ENCODE measurements at places on chromosomes 4 and X.
A peak's percentile ranks its signal among the peaks of the same experiment; 100 is the strongest.

GRCh38 chrX:129648514-129649267 is 6.1 kb downstream of the APLN start:
- no peaks in the 10 kb centered on the region for H3K36me3 ChIP-seq
- peaks cover 31% of the 10 kb centered on the region for H3K27me3 ChIP-seq
- H3K4me3 ChIP-seq = no peak overlapping the region
- no peaks in the 10 kb centered on the region for H3K4me1 ChIP-seq

DNA sequence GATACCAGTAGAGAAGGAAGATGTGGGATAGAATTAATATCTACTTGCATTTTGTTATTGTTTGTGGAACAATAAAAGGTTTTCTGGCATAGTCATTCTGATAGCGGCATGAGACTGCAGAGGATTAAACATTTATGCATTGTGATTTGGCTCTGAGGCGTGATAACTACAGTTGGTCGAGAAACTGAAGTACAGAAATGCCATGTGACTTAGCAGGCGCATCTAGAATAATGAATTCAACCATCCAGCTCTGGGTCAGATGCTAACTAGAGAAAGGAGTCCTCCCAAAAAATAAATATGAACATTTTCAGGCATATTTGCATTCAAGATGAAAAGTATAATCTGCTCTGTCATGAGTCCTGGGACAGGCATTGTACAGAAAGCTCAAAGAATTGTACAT is 62.8 kb downstream of the CCSER1 start:
- no peak overlapping the region for H3K27ac ChIP-seq
- peaks cover 8% of the 10 kb centered on the region for H3K4me1 ChIP-seq
- no peak overlapping the region for H3K4me3 ChIP-seq
- H3K36me3 ChIP-seq = no peaks in the 10 kb centered on the region
- H3K27me3 ChIP-seq = no peaks in the 10 kb centered on the region

DNA sequence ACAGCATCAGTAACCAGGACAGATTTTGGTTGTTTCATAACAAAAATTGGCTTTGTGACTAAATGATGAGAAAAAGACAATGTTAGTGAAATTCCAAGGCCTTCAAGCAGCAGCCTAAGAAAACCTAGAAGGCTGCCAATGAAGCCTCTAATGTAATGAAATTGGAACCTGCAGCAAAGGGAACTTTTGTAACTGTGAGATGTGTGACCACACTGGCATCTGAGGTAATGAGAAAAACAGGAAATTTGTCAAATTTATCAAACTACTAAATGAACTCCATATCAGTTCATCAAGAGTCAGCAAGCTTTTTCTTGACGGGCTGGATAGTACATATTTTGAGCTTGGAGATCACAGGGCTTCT is 30.4 kb upstream of the EMCN start:
- DNase-seq = no peak
- H3K4me3 ChIP-seq = no peak overlapping the region
- no peaks in the 10 kb centered on the region for H3K27me3 ChIP-seq
- H3K27ac ChIP-seq = no peak overlapping the region

DNA sequence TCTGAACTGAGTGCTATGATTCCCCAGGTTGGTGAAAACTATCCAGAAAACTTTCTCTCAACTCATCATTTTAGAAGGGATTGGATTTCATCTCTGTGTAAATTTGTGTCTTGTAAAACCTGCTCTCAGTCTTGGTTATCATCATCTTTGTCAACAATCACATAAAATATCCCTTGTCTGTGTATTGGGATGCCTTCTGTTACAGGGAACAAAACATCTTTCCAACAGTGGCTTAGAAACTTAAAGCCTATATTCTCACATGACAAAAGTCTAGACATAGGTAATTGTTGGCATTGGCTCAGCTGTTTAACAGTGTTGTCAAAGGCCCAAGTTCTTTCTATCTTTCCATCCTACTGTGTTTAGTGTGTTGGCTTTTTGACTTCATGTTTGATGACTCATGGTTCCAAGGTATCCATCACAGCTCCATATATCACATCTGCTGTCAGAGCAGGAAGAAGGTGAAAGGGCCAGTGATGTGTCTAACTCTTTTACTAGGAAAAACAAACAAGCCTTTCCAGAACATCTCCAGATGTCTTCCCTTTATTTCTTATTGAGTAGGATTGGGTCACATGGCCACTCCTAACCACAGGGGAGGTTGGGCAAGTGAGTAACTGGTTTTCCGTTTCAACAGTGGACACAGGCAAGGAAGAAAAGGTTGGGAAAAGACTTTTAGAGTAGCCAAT is 65.0 kb downstream of the PHEX start:
- peaks cover 13% of the 10 kb centered on the region for H3K4me1 ChIP-seq
- no peak overlapping the region for H3K27ac ChIP-seq
- no peaks in the 10 kb centered on the region for H3K27me3 ChIP-seq
- DNase-seq = peak; percentile 17

DNA sequence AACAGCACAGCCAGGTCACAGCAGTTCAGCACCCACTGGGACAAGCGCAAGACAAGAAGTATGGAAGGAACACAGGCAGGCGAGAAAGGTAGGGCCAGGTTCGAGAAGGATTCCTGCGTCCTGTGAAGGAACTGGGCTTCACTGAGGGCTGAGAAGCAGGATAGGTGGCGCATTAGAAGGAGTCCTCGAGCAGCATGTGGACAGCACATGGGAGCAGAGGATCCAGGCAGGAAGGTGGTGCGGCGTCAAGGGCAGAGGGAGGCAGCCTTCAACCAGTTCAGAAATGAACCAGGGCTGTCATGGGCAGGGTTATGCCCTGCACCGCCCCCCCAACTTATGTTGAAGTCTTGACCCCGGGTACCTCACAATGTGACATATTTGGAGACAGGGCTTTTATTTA is 30.8 kb upstream of the LAP3 start:
- no peak overlapping the region for H3K4me3 ChIP-seq
- H3K27me3 ChIP-seq = no peaks in the 10 kb centered on the region
- H3K27ac ChIP-seq = no peak overlapping the region
- DNase-seq = no peak

DNA sequence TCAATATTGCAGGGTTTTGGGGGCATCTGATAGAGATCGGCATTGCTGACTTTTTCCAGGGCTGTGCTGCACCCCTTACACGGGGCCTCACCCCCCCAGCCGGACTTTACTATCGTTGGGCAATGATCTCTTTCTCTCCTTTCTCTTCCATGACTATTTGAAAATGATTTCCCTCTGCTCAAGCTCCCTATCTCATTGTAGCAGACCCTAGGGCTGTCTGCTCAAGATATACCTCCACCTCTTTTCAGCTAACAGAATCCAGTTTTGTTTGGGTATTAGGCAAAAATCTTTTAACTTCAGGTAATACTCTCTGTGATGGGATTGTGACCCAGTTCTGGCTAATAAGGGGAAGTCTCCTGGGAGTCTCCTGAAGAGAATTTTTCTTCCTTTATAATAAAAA is 43.5 kb upstream of the ATP6AP2 start:
- no peak for DNase-seq
- H3K36me3 ChIP-seq = no peaks in the 10 kb centered on the region
- H3K4me1 ChIP-seq = peaks cover 10% of the 10 kb centered on the region
- H3K27me3 ChIP-seq = no peaks in the 10 kb centered on the region
- H3K4me3 ChIP-seq = no peak overlapping the region

GRCh38 chrX:63809173-63809572 is 24.2 kb upstream of the ARHGEF9 start:
- no peaks in the 10 kb centered on the region for H3K36me3 ChIP-seq
- no peaks in the 10 kb centered on the region for H3K4me1 ChIP-seq
- H3K27me3 ChIP-seq = no peaks in the 10 kb centered on the region
- no peak overlapping the region for H3K4me3 ChIP-seq

GRCh38 chr4:3285558-3286334 is 7.1 kb upstream of the RGS12 start:
- no peak overlapping the region for H3K27ac ChIP-seq
- no peaks in the 10 kb centered on the region for H3K4me1 ChIP-seq
- no peak overlapping the region for H3K4me3 ChIP-seq
- no peaks in the 10 kb centered on the region for H3K36me3 ChIP-seq
- H3K27me3 ChIP-seq = no peaks in the 10 kb centered on the region
- no peak for DNase-seq

DNA sequence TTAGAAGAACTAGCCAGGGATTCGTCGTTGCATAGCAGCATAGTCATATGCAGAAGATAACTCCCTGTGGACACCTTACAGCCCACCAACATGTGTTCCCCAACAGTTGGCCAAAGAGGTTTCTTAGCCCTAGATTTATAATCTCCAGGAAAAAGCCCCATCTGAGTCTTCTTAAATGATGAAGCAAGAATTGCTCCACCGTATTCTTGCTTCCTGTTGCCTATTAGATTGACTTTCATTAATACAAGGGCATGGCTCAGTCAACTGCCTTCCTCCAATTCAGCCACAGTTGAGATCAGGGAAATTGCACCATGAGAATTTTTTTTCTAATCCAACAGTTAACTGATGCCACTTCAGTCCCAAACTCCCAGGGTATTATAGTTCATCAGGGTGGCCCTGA is 5.2 kb upstream of the AFF2 start:
- H3K4me1 ChIP-seq = no peaks in the 10 kb centered on the region
- H3K27ac ChIP-seq = no peak overlapping the region
- no peaks in the 10 kb centered on the region for H3K36me3 ChIP-seq
- H3K4me3 ChIP-seq = no peak overlapping the region
- no peaks in the 10 kb centered on the region for H3K27me3 ChIP-seq

DNA sequence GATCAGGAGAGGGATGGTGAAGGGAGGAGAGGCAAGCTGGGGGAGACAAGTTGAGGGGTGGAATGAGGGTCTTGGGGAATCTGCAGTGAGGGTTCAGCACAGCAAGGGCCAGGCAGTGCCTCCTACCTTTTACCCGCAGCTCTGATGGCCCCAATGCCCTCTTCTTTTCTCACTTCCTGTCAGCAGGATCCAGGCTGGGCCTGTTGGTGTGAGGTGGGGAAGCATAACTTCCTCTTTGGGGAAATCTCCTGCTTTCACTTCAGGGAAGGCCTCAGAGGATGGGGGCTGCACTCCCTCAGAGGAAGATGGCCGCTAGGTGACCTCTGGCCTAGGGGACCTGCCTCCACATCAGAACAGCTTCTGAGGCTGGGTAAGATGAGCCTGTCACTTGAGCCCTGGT is 36.5 kb downstream of the EFNB1 start:
- H3K27me3 ChIP-seq = no peaks in the 10 kb centered on the region
- H3K27ac ChIP-seq = no peak overlapping the region
- DNase-seq = no peak
- H3K36me3 ChIP-seq = no peaks in the 10 kb centered on the region
- no peaks in the 10 kb centered on the region for H3K4me1 ChIP-seq

- H3K27ac ChIP-seq = no peak overlapping the region
- peaks cover 19% of the 10 kb centered on the region for H3K27me3 ChIP-seq
- H3K4me3 ChIP-seq = no peak overlapping the region
- H3K36me3 ChIP-seq = no peaks in the 10 kb centered on the region
- H3K4me1 ChIP-seq = no peaks in the 10 kb centered on the region
Measured at GRCh38 chrX:153408871-153409351, 2.4 kb upstream of the ZFP92 start.

DNA sequence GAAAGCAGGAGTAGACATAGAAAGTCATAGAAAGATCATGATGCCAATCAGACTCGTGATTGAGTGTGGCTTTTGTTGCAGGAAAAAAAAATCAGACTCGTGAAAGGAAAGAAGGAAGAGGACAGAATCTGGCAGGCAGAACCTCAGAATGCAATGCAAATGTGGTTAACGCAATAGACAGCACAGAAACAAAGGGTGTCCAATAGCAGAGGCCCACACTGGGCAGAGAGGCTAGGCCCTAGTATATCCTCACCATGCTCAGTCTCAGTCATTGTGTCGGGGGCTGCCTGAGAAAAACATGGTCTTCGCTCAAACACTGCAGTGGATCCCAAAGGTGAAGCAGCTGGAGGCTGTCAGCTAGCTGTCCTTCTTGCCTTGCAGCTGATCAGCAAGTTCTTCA is 102.8 kb upstream of the MAOA start:
- no peak overlapping the region for H3K4me3 ChIP-seq
- H3K27me3 ChIP-seq = no peaks in the 10 kb centered on the region
- DNase-seq = no peak
- no peak overlapping the region for H3K27ac ChIP-seq
- no peaks in the 10 kb centered on the region for H3K36me3 ChIP-seq

- DNase-seq = no peak
- no peaks in the 10 kb centered on the region for H3K36me3 ChIP-seq
- H3K27me3 ChIP-seq = no peaks in the 10 kb centered on the region
- H3K4me1 ChIP-seq = peaks cover 15% of the 10 kb centered on the region
- no peak overlapping the region for H3K4me3 ChIP-seq
Measured at GRCh38 chr4:53645108-53645507, 53.8 kb upstream of the LNX1 start.

DNA sequence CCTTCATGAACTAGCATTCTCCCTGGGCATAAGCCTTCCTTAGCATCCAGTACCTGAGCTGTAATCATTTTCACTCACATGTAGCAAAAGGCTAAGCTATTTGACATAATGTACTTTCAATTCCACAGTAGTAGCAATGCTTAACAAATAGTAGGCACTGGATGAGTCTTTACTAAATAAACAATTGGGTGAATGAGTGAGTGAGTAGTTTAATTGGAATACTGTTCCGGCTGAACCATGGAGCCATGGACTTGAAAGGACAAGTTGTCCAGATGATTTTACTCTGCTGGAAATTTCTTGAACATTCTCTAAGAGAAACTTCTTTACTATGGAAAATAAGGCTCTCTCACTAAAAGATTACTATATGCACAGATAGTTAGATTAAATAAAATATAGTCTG is 159.3 kb downstream of the FAM47B start:
- DNase-seq = no peak
- H3K4me1 ChIP-seq = no peaks in the 10 kb centered on the region
- no peaks in the 10 kb centered on the region for H3K27me3 ChIP-seq

DNA sequence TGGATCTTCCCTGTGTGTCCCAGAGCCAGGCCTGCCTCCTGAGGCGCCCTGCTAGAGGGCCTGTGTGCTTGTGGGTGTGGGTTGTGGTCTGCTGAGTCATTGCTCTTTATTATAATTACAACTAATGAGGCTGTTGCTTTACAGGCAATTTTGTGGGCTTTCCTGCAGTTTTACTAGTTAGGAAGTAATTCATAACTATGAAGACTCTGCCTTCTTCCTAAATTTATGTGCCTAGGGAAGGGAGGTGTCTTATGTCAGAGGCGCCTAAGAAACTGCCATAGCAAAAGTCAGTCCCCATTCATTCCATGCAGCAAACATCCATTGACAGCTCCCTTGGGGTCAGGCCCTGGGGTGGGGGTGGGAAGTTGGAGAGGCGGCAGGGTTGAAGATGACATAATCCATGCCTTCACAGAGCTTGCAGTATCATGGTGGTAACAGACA is 359.2 kb downstream of the IDS start:
- no peak overlapping the region for H3K27ac ChIP-seq
- H3K36me3 ChIP-seq = no peaks in the 10 kb centered on the region
- no peak overlapping the region for H3K4me3 ChIP-seq
- H3K4me1 ChIP-seq = no peaks in the 10 kb centered on the region
- no peaks in the 10 kb centered on the region for H3K27me3 ChIP-seq

- H3K27me3 ChIP-seq = no peaks in the 10 kb centered on the region
- H3K36me3 ChIP-seq = no peaks in the 10 kb centered on the region
- no peak overlapping the region for H3K27ac ChIP-seq
- no peak overlapping the region for H3K4me3 ChIP-seq
Measured at GRCh38 chr4:142465526-142465925, 380.6 kb downstream of the INPP4B start.

GRCh38 chr4:37157476-37158167 is 86.9 kb upstream of the NWD2 start:
- H3K27ac ChIP-seq = no peak overlapping the region
- H3K36me3 ChIP-seq = no peaks in the 10 kb centered on the region
- no peaks in the 10 kb centered on the region for H3K4me1 ChIP-seq
- no peaks in the 10 kb centered on the region for H3K27me3 ChIP-seq
- no peak overlapping the region for H3K4me3 ChIP-seq
